Stimulated activated CD4-positive, alpha-beta T cell treated with anti-CD3 and anti-CD28 coated beads, Interleukin-12 subunit alpha, Interleukin-12 subunit beta, amount 100 ng/mL, for 24 hours (primary cell): ENCODE measurements at places on chromosomes 5 and 9.

DNA sequence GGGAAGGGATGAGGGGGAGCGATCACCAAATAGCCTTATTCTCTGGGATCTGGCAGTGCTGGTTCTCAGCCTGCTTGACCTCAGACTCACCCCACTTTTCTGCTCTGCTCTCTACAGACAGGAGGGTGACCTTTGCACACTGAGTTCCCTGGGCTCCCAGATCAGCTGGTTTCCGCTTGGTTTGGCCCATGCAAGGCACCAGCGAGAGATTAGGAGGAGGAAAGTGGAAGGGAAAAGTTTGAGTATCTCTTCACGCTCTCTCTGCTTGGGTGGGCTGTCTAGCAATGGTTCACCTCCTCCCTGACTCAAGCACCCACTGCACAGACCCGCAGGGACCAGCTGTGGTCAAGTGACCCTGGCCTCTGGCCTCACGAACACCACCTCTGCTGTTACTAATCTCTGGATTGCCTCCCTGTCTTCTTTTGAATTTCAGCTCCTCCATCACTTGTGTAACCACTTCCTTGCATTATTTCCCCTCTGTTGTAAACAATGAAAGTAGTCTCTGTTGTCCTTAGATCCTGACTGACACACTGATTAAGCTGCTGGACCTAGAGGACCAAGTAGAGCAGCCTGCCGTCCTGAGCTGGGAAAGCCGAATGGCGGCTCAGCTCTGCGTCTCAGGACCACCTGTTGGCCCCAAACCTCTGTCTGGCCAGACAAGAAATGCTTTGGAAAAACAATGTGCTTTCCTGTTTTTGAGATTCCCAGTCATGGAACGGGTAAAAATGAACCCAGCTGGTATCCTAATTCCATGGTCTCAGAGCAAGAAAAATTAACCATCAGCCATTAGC, 186.6 kb downstream of the CRB2 start:
- no peak for DNase-seq

DNA sequence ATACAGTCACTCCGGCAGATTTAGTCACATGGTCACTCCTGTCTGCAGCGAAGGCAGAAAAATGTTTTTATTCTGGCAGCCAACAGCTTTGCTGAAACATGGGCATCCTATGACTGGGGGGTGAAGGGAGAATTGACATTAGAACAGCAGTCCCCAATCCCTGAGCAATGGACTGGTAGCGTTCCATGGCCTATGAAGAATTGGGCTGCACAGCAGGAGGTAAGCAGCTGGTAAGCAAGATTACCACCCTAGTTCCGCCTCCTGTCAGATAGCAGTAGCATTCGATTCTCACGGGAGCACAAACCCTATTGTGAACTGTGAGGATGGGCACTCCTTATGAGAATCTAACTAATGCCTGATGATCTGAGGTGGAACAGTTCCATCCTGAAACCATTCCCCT, 93.1 kb upstream of the FTMT start:
- no peak for DNase-seq

DNA sequence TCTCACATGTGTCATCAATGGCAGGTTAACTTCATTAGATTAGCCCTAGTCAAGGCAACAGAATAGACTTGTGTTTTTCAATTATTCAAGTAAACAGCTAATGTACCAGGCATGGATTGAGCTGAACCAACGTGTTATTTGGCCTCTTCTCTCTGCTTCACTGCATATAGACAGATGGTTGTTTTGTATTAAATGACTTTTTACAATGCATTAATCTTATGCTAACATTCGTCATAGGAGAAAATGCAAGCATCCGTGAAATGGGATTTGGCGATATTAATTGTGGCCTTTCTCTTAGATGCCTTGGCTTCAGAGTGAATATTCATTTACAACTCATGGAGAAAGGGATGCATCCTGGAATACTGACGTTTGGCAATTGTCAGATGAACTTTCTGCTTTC, 208.0 kb downstream of the KCTD16 start:
- DNase-seq: no peak

DNA sequence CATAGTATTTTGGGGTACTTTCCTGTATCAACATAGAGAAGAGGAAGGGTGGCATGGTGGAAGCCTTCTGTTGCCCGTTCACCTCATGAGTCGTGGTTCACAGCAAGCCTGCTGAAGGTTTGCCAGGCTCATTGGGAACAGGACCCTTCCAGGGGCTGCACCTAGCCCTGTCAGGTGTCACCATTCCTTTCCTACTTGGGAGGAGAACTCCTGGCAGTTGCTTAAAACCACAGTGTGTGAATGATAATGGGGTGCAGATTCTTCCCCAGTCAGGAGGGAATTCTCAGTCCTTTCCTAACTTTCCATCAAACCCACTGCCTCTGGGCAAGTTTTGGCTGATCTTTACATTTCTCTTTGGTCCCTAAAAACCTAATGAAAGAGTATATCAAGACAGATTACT, 99.4 kb upstream of the CTNND2 start:
- DNase-seq: no peak

DNA sequence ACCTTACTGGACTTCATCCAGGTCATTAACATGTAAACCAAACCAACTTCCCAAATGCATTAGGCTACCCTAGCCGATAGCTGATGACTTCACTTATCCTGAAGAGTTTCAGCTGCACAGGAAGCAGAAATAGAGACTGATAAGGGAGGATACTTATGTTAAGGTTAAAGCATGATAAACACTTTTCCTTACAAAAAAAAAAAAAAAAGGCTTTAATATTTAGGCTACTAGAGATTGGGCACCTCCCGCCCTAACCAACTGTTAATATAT, 1.6 kb upstream of the MEF2C start:
- no peak for DNase-seq

GRCh38 chr9:113603773-113604172, 140.2 kb downstream of the RGS3 start:
- no peak for DNase-seq

- no peak for DNase-seq
Observed at GRCh38 chr5:149628221-149628620, 46.9 kb downstream of the ARHGEF37 start.

GRCh38 chr9:21801683-21802417, 586 bp upstream of the MTAP start:
- DNase-seq: no peak

DNA sequence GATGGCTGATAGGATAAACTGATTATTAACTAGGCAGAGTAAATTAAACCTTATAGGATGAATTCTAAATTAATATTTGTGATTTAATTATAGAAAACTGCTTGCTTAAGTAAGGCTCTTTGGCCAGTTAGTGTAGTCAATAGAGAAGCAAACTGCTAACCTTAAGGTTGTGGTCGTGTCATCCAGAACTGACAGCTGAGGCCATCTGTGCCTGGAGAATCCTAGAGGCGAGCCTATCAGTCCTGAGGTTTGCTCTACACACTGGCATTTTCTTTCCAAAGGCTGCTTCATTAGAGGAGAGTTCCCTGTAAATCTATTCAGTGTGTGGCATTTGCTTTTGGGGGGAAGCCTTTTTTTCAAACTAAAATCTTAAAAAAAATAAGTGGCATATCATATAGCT, 169.2 kb downstream of the MEF2C start:
- no peak for DNase-seq
